ENCODE measurements at places on chromosomes 6 and 20.
A peak's percentile ranks its signal among the peaks of the same experiment; 100 is the strongest.

DNA sequence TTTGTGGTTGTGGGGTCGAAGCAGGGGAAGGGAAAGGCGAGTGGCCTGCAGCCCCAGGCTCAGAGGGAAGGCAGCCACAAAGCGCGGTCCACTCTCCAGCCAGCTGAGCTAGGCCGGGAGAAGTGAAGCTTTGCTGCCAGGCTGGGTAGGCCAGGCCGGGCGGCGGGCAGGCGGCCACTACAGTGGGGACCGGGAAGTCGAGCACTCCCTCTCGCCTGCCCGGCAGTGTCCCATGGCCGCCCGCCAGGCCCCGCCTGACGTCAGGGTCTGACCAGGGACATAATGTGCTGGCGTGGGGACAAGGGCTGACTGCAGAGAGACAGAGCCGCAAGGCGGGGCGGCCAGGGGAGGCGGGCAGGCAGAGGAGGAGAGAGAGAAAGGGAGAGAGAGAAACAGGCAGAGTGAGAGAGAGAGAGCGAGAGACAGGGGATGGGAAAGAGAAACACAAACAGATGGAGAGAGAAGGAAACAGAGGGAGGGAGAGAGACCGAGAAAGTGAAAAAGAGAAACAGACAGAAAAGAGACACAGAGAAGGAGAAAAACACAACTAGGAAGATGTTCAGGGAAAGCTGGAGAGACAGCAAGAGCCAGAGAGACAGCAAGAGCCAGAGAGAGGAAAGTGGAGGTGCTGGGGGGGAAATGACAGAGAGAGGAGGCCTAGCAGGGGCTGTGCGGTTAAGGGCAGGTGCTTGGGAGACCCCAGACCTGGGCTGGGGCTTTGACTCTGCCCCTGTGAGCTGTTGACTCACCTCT, 94.5 kb upstream of the PTPN1 start:
- DNase-seq, result peak; percentile 64

DNA sequence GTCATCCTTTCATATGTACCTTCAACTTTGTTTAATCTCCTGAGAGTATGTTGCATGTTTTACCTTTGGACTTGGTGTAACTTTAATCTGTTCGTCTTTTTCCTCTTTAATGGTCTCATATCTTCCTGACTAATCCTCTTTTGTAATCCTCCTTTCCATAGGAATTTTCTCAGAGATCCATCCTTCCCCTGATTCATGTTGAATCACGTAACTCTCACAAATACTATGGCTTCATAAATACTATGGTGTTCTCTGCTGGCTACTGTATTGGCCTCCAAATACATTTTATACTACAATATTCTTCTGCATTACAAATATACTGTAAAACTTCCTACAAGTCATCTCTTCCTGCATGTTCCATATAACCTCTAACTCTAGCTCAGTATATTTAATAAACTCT, 317.7 kb upstream of the ADGRB3 start:
- DNase-seq, result peak; percentile 30

DNA sequence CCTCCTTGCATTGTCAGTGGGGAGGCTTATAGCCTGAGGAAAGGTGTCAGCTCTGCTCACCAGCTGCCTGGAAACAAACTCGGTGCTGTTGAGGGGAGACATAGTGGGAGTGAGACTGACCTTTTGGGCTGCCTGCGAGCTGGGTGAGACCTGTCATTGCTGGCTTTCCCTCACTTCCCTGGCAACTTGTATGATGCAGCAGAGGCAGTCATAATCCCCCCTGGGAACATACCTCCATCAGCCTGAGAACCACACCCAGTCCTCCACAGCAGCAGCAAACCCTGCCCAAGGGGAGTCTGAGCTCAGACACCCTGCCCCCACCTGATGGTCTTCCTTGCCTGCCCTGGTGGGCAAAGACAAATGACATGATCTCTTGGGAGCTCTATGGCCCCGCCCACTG, 521.2 kb upstream of the IMPG1 start:
- DNase-seq, result no peak

DNA sequence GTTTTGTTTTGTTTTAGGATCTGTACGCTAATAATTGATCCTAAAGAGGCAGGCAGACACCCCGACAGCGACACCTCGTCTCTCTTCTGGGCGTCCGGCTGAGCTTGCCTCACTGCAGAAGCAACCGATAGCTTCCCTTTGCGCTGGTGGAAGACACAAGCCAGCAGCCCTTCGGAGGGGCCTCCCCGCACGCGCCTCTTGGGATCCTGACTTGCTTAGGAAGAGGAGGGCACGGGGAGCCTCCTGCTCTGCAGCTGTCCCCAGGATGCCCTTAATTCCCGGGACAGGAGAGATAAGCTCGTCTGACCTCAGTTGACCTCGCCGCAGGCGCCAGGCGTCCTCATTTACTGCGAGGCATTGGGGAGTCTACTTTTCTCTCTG, 94.0 kb downstream of the CD83 start:
- DNase-seq, result peak; percentile 44

DNA sequence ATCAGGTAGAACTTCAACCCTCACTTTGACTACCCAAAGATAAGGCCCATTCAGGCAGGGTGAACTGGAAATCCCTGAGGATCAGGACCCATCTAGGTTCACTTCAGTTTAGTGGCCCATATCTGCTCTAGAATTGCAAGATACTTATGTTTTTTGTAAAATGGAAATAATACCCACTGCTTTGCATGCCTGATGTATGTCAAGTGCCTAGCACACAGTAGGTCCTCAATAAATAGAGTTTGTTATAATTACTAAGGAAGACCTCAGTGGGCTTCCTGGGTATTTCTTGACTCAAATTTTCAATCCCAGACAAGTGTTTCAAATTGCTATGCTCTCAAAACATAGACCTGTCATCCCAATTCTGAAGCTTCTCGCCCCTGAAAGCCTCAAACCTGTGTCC, 32.5 kb downstream of the PIGU start:
- no peak for DNase-seq

DNA sequence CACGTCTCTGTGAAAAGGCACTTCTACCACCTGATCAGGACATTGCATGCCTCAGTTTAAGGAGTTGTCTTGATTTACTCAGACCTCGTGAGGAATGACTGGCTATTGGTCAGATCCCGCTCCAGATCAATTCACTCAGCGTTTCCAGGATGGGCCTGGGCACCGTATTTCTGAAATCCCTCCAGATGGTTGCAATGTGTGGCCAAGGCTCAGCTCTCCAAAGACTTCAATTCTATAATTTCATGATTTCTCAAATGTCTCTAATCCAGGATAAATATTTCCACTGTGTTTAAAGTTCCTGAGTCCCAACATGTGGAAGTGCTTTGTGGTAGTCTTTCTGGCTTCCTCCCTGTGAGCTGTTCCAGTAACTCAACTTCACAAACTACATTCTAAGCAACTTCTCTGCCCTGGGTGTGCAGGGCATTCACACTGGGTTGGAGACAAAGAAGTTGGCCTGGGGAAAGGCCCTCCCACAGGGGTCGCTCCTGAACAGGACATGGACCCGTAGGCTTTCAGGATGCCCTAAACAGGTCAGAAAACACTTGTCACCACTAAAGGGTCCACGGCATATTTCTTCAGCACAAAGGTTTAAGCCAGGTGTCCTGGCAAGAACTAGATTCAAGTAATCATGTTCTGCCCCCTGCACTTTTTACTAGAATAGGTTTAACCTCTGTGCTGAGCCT, 212.1 kb downstream of the WDR27 start:
- DNase-seq, result peak; percentile 49

- DNase-seq, result no peak
Observed at GRCh38 chr6:89186762-89187161, 30.4 kb downstream of the GABRR1 start.

DNA sequence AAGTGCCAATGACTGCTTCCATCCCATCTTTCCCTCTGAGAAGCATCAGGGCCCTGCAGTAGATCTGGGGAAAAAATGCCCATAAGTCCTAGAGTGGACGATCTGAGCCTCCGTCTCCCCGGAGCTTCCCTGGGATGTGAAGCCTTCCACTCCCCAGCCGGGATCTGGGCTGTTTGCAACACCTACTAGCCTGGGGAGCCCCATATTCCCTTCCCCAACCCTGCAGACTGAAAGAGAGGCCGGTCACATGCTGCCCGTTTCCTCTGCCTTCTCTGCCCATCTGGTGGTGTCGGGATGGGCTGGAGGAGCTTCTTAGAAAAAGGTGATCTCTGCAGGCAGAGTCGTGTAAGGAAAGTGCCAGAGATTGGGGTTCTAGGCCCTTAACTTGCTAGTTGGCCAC, 1.1 kb downstream of the SNPH start:
- DNase-seq, result no peak

DNA sequence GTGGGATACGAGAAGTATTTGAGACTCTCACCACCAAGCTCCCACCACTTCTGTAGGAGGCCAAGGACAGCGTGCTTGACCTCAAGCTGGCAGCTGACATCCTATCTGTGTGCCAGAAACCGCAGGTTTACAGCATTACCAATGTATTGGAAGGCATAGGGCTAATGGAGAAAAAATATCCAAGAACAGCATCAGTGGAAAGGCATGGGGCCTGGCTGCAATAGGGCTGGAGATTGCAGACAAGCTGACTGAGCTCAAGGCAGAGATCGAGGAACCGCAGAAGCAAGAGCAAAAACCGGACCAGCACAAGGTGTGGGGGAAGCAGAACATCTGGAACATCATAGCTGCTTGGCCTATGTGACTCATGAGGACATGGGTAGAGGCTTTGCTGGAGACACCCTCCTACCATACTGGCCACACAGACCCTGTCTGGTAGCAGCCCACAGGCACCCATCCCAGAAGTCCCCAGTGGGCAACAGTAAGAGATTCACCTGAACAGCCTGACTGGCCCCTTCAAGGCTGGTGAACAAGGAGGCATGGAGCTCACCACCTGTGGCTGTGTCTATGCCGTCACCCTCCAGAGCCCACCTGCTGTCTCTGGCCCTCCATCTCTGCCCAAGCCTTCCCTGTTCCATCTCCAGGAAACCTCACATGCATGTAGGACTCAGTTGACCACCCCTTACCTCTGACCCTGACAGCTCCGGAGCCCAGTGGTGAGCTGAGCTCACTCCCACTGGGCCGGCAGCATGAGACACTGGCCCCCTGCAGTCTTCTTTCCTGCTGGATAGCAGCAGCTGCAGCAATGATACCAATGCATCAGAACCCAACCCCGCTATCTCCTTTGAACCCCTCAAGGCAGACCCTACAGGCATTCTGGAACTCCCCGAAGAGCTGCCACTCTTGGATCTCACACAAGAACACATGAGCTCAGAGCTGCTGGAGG, 171.1 kb downstream of the KIF6 start:
- peak; percentile 23 for DNase-seq

DNA sequence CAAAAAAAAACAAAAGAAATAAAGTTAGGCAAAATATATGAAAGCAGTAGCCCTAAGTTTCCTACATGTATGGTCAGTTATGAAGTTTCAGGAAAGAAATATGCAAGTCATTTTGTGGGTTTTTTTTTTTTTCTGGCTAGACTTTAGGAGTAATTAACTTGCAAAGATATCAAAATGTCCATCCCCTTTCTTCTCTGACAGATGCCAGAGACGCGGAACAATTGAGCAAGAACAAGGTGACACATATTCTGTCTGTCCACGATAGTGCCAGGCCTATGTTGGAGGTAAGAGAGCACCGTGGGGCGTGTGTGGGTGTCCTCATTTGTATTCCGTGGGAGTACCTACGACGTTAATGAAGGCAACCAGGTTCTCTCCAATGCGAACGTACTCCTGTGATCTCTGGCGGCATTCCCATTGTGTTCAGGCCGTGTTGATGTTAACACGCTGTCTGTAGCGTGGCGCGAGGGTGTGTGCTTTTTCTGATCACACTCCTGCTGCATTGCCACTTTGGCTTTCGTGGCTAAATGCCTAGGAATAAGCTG, 19.5 kb downstream of the DUSP22 start:
- no peak for DNase-seq

DNA sequence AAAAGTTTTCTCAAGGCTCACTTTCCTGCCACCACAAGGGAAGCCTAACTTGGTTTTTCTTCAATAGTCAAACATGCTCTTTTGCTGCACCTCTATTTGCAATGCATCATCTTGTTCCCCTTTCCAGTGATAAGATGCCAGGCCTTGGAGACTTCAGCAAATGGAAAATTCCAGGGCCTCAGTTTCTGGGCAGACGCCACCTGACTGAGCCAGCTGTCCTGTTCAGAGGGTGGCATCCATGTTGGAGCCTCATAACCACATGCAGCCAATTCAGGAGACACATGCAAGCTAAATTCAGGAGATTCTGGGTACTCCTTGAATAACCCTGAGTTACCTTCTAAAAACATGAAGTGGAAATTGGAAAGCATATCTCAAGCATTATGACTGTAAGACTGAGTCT, 285.6 kb upstream of the RNF24 start:
- DNase-seq, result no peak

DNA sequence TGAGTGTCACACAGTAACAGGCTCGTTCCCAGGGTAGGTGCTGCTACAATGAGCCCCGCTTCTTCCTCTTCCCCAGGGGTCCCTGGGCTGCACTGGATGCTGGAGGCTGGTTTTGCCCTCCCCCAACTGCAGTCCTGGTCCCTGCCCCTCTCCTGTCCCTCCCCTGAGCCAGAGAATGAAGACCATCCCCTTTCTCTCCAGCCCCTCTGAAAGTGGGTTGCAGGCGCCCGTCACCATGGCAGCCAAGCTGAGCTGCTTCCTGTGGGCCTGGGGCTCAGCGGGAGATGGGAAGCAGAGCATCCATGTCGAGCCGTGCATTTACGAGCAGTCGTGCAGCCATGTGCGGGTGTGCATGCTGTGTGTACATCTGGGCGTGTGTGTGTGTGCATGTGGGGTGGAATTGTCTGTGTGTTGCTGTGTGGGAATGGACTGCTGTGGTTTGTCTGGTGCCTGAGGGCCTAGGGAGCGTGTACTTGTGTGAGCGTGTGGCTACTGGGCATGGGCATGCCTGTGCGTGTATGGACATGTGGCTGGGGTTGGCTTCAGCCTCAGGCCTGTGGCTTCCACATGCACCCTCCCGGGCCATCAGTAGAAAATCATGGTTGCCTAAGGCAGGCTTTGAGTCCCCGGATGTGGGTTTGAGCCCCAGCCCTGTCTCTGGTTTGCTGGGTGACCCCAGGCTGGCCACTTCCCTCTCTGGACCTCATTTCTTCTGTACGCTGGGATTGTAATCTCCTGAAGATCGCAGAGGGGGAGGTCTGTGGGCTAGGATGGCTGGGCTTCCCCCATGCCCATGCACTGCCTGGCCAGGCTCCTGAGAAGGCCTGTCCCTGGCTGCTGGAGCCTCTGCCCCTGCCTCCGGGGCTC, 48.8 kb downstream of the SRC start:
- no peak for DNase-seq

Data from fibroblast of skin of right biceps (primary cell).